Hematopoietic multipotent progenitor cell (in vitro differentiated cells): ENCODE measurements at places on chromosomes 7 and 10.

- DNase-seq, result no peak
These were observed 40.4 kb downstream of the IFIT5 start for GRCh38 chr10:89454561-89455347.

DNA sequence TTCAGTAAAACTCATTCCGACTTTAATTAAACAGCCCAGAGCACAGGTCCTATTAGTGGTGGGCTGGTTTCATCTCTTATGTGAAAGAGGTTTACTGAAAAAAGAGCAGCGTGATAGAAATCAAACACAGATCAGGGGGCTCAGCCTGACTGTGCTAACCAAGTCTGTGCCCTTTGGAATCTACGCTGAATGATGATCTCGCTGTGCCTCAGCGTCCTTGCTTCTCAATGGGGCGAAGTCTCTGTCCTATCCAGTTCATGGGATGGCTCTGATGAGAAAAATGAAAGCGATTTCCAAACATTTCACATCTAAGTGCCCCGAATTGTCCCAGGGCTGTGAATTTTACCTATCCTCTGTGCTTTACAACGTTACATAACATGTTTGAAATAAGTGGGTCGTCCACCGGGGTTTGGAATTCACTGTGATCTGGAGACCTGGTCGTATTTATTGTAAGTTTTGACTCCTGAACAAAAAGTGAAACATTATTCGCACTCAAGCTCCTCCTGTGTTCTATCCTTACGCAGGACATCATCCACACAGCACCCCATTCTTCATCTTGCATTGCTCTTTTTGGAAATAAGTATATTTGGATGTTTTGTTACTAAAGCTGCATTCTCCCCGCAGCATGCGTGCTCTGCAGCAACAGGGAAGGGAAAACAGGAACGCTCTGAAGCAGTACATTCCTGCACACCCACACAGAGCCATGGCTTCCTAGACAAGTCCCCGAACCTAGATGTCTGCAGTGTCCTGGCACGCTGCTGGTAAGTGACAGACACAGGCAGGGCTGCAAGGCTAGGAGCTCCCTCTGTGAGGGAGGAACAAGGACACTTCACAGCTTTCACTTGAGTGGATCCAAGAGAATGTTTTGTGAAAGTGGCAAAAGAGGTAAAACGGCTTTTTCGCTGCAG is 83.5 kb downstream of the SLC37A3 start:
- no peak for DNase-seq

DNA sequence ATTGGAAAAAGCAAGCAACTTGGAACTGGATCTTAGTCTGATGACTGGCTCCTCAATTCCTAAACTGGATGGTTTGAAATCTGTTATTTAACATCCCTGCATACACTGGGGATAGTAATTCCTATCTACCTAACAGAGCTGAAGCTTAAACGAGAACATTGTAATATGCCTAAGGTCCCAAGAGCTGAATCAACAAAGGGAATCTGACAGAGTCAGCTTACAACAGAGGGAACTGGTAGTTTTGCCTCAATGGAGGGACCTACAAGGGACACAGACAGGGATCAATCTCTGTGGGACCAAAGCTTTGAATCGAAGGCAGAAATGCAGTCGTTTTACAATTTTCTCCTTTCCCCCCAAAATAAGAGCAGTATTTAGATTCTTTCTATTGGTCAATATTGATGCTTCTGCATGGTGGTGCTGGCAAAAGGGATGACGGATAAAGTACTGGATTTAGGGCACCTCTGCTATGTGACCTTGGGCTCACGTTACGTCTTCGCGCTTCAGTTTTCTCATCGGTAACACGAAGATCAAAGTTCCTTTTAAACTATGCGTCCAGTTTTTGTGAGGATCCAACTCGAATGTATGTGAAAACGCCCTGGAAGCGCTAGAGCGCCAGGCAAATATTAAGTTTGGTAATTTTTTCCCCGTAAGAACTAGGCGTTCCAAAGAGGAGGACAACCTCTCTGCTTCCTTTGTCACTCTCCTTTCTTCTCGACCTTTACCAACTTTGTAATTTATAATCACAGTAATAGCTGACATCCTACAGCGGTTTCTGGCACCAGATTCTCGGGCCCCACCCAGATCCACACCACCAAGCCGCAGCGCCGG is 1.1 kb downstream of the ACTR1A start:
- no peak for DNase-seq

DNA sequence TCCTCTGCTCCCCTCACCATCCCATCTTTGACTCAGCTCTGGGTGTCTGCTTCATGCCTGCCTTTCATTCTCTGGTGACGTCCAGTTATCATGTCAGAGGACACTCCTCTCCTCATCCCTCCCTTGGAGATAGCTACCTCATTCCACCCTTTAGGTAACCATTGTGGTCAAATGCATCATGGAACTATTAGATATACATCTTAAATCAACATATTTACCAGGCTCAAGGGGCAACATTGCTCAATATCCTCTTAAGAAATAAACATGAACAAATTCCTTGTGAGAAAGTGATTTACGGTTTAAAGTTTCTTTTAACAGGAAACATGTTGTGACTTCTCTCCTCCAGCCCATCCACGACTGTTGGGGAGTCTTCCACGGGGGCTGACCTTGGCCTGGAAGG is 511.6 kb upstream of the IGFBP3 start:
- no peak for DNase-seq
